ENCODE measurements at places on chromosomes 7 and 10.

DNA sequence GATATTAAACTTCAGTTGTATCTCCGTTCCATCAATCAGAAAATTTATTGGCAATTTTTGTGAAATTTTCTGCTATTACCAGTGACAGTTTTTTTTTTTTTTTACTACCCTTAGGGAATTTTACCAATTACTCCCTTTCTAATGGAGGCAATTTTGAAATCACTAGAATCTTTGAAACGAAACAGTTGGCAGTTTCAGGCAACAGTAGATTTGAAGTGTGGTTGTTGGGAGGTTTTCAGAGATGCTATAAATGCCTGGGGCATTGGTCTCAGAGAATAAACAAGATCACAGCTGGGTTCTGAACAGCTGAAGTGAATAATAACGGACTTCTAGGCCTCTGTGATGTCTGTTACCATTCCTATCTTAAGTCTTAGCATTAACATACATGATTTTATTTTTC lies 535.9 kb upstream of the POT1 start:
- no peak for DNase-seq

GRCh38 chr7:30965372-30965771 lies 1.6 kb downstream of the GHRHR start:
- no peak for DNase-seq

- DNase-seq, result no peak
Measured at GRCh38 chr7:29364661-29365060, 170.1 kb downstream of the CHN2 start.

DNA sequence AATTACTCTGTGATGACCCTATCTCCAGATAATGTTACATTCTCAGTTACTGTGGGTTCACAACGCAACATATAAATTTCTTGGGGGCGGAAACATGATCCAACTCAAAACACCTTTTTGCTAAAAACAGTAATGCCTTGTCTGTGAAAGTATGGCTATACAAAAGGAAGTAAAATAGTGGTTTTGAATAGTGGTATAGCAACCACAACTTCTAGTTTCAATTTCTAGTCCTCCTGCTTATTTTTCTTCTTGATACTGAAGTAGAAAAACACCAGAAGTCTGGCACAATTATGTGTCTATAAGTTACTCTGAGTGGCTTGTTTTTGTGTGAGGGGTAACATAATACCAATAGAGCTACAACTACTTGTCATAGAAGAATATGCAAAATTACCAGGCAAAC lies 21.5 kb upstream of the ZNF800 start:
- DNase-seq, result no peak

- no peak for DNase-seq
Measured at GRCh38 chr7:126511046-126511445, 741.7 kb downstream of the GRM8 start.

- no peak for DNase-seq
Measured at GRCh38 chr7:108088729-108089128, 41.4 kb downstream of the LAMB4 start.

DNA sequence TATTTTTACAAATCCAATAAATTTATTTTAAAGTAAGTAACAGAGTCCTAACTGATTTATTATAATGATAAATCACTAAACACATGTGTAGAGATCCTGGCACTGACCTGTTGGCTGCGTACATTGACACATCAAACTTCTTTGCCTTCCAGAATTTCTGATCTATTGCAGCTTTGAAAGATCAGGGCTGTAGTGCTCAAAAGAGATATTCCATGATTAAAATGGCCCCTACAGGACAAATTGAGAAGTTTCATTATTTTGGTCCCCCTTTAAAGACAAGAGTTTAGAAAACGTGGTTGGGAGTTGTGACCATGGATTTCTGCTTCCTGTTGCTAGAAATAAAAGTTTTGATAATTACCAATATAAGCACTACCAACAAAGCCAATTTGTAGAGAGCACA lies 87.7 kb upstream of the PDK4 start:
- no peak for DNase-seq

- no peak for DNase-seq
Measured at GRCh38 chr10:87594864-87595263, 64.8 kb upstream of the PAPSS2 start.

DNA sequence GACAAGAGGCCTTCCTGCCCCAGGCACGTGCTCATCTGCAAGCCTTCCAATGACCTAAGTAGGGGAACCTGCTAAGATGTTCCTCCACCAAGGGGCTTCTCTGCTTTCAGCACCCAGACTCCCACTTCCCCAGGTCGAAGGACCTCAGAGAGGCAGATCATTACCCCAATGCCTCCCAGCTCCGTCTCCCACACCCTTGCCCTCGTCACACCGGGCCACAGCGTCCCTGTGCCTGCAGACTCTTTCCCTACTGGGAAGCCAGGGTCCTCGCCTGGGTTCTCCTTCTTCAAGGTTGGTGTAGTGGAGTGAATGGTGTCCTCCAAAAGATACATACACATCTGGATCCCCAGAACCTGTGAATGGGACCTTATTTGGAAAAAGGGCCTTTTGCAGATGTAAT lies 151.9 kb downstream of the UBE2H start:
- DNase-seq, result no peak

DNA sequence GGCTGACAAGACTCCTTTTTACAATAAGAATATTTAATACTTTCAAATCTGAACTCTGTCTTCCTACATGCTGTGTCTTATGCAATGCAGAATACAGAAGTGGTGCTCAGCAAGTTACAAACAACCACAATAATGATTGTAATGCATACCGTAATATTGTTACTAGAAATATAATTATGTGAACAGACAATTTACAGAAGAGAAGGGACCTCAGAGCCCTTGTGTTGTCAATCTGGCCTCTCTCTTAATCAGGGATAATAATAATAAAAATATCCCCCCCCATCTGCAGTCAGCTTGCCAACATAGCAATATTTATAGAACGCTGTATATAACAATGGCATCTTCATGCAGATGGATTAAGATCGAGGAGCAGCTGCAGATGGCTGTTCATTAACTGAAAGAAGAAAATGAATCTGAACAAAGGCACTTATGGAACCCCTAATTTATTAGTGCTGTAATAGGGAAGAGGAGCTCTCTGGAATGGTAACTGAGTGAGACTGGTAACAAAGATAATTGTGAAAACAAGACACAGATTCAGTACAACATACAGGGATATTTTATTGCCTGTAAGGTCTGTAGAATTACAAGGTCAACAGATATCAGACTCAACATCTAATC lies 106.3 kb downstream of the TMEM26 start:
- no peak for DNase-seq

DNA sequence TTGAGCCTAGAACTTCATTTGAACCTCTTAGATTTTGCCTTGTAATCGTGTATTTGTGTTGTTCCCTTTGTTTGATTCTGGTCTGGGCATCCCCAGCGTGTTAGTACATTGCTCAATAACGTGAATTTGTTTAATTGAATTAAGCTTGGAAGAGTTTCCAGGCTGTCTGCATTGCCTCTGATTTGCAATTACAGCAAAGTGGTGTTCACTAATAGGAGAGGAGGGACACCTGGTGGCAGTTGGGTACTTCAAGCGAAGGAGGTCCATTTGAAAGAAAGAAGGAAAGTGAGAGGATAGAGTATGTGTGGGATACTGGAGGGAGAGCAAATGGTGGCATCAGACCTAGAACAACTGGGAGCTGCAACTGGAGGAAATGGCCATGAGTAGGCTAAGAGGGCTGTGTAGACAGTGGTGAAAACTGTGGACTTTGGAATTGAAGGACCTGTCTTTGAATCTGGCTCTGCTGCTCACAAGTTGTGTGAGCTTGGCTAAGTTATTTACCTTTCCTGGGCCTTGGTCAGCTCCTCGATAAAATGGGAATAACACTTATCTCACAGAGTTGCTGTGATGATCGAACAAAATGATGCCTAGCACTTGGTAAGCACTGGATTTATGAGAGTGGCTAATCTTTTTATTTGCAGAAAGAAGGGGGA lies 15.1 kb downstream of the LSMEM1 start:
- no peak for DNase-seq

DNA sequence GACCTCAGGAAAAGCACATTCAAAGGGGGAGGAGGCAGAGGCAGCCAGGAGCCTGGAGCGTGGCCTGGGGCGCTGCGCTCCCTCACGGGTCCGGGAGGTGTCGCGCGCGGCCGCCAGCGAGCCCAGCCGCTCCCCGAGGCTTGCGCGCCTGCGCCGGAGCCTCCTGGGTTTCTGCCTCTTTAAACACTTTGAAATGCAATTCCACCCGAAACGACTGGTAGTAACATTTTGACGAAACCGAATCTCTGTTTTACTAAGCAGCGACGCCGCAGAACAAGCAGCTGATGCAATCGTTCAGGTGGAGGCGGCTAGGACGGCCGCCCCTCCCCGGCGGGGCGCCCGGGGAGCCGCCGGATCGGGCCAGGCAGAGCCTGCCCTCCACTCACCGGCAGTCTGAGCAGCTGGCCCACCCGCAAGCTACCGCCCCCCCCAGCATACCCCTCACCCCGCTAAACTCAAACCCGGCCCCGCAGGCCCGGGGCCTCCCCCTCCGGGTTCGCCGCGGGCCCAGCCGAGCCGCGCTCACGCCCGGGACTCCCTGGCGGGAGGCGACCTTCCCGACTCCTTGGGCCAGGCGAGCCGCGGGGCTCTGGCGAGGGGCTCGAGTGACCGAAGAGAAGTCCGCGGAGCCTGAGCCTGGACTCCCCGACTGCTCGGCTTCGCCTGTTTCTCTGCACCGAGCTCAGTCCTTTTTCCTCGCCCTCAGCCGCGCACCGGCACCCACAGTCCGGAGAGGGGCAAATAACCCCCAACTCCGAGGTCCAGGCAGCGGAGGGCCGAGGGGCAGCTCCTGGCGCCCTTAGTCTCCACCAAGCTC lies 3.2 kb downstream of the MKX start:
- peak; percentile 86 for DNase-seq

DNA sequence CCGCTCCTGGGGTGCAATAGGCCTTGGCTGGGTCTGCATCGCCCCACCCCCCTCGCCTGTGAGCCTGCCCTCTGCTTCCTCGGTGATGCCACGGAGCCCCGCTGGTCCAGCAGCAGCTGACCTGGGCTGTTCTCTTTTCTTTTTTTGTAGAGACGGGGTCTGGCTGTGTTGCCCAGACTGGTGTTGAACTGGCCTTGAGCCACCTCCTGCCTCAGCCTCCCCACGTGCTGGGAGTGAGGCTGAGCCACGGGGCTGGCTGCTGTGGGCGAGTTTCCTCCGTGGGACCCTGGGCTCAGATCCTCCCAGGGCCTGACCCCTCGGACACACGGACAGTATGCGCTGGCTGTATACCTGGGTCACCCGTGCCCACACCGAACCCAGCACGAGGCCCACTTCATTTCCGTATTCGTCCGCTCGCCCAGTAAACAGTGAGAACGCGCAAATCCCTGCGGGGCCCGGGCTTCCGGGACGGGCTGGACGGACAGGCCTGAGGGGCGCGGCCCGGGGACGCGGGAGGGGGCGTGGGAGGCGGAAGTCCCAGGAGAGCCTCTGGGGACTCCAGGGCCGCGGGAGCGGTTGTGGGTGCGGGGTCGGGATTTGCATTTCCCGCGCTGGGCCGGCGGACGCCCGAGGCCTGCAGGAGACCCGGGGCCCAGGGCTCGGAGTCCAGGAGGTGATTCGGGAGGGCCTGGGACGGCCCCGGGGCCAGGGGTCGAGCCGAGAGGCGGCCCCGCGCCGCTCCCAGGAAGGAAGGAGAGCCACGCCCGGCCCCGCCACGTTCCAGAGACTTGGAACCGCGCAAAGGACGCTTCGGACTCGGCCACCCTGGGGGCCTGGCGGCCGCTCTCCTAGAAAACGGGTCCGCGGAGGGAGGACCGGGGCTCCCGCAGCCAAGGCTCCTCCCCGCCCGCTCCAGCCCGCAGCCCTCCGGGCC lies 57.7 kb upstream of the DNAJB6 start:
- no peak for DNase-seq

DNA sequence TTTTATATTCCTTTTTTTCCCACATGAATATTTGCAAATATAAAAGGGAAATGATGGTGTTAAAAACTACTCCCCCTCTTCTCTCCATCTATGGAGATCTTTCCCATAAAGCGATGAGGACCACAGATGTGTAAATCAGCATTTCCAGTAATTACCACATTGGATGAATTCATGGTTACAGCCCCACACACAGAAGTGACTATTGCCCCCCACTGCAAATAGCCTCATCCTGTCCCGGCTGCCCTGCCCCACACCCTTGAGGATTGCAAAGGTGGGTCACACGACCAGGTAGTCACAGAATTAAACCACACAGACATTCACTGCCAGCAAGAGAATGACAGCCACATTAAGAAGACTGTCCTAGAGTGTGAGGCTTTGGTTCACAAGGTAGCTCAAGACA lies 145.1 kb downstream of the DOCK4 start:
- no peak for DNase-seq

- DNase-seq, result no peak
Measured at GRCh38 chr7:33192695-33193291, 63.4 kb downstream of the BBS9 start.

DNA sequence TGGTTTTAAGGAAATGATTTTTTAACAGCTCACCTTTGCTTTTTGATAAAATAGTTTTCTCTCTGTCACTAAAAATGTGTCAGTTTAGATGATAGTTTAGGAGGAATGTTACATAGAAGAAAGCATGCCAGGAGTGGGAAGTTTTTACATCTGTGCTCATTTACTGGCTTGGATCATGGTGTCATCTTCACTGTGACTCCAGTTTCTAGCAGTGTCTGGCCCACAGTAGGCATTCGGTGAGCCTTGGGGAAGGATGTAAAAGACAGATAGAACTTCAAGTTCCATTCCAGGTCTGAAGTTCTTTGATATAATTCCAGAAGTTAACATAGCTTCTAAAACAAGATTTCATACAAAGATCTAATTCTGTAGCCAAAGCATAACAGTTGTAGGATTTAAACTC lies 259.2 kb downstream of the BICC1 start:
- DNase-seq, result no peak

DNA sequence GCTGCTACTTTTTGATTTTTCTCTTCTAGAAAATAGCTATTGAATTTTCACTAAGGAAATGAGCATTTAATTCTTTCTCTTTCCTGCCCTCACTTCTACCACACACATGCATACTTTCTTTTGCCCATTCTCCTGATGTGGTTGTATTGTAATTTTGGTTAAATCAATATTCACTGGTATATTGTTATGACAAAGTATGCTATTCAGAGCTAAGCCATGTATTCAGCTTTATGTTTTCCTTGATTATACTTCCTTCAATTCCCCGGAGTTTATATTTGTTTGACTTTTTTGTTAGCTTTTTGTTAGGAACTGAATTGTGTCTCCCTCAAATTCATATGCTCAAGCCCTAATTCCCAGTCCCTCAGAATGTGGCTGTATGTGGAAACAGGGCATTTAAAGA lies 24.0 kb downstream of the LRRC72 start:
- no peak for DNase-seq

Data from ecto neural progenitor cell (in vitro differentiated cells).